IMR-90 (cell line): ENCODE measurements at places on chromosomes 5 and 9. TPM values are rescaled to one million over a fixed set of nuclear protein-coding genes. Genes with fewer than 3 reads are reported as not detected.
A peak's percentile ranks its signal among the peaks of the same experiment; 100 is the strongest.

Gene HSD17B4
- total RNA-seq: 123 and 154 TPM in 2 replicates

- no peaks in the 10 kb centered on the region for H3K27me3 ChIP-seq
- no peak overlapping the region for H3K4me3 ChIP-seq
- no peak for DNase-seq
- no peak overlapping the region for H3K27ac ChIP-seq
- no peaks in the 10 kb centered on the region for H3K4me1 ChIP-seq
Measured at GRCh38 chr5:60340965-60341471, 358.9 kb downstream of the DEPDC1B start.

DNA sequence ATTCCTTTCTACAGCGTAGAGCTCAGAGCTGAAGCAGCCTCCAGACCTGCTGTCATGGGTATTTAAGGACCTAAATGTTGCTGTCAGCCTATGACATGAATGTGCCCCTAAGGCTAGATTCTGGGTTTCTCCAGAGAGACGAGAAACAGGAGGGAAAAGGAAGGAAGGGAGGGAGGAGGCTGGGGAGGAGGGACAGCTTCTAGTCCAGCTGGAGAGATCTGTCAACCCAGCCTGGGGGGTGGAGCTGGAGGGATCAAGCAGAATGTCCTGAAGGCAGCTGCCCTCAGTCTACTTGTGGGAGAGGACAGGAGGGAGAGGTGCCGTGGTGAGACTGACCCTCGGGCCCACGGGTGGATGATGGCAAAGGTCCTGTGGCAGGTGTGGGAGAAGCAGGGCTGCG is 1.1 kb upstream of the DBH start:
- H3K27me3 ChIP-seq: peaks cover 67% of the 10 kb centered on the region
- H3K27ac ChIP-seq: no peak overlapping the region
- no peaks in the 10 kb centered on the region for H3K4me1 ChIP-seq
- no peak for DNase-seq
- no peak overlapping the region for H3K4me3 ChIP-seq

DNA sequence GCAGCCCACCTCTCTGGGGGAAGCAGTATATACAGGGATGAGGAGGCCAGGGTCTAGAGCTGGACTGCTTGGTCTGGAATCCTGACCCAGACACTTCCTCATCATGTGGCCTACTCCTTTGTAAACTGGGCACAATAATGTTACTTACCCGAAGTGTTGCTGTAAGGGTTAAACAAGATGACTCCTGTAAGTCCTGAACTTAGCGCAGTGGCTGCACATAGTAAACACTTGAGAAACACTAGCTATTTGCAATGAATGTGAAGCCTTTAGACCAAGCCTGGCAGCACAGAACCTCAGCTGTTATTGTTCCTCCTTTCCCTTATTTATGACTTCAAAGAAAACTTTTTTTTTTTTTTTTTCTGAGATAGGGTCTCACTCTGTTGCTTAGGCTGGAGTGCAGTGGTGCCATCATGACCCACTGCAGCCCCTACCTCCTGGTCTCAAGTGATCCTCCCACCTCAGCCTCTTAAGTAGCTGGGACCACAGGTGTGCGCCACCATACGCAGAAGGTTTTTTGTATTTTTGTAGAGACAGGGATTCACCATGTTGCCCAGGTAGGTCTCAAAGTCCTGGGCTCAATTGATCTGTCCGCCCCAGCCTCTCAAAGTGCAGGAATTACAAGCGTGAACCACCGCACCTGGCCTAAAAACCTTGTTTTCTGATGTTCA is 96.2 kb upstream of the IL6ST start:
- no peak for DNase-seq
- peaks cover 7% of the 10 kb centered on the region for H3K4me1 ChIP-seq
- no peaks in the 10 kb centered on the region for H3K36me3 ChIP-seq
- H3K27me3 ChIP-seq: no peaks in the 10 kb centered on the region
- H3K27ac ChIP-seq: no peak overlapping the region

DNA sequence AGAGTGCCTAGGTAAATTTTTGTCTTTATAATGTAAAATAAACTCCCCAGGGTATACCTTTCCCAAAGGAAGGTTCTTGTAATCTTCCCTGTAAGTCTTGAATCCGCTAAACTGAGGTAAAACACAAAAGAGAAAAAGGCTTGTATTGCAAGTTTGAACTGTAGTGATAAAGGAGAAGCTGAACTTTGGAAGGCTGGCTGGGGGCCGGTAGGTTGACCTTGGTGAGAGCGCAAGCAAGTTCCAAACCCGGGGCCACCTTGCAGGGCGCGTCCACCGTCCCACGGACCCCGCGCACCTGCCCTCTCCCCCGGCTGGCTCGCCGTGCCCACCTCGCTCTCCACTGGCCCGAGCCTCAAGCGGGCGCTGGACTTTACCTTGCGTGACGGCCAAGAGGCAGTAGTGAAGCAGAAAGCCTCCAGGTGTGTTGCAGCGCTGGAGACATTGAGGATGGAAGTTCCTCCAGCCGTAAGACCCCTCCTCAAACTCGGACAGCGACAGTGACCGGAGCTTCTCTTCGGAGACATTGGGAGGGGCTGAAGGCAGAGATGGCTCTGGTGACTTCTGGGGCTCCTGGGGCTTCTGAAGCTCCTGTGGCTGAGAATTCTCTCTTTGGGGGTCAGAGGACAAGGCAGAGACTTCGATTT is 428 bp downstream of the SLCO4C1 start:
- no peaks in the 10 kb centered on the region for H3K27me3 ChIP-seq
- H3K27ac ChIP-seq: no peak overlapping the region
- no peak overlapping the region for H3K4me3 ChIP-seq
- H3K4me1 ChIP-seq: no peaks in the 10 kb centered on the region
- no peak for DNase-seq

DNA sequence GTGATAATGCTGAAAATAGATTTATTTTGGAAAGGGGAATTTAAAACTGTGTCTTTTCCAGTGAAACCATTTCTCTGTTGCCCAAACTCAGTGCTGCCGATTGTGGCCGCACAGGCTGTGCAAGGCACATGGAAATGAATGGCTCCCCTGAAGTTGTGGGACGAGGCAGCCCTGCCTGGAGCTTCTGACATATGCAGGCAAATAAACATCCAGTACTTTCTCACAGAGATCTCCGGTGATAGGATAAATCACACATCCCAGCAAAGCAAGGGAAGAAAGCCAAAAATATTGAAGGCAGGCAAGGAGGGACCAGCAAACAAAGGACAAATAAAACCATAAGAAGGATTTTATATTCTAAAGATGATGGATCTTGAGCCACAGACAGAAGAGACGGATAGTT is 464.5 kb downstream of the MTRR start:
- H3K36me3 ChIP-seq: no peaks in the 10 kb centered on the region
- DNase-seq: no peak
- peaks cover 4% of the 10 kb centered on the region; the same call in 1 of the 2 replicates for H3K27me3 ChIP-seq
- H3K4me1 ChIP-seq: no peaks in the 10 kb centered on the region

GRCh38 chr9:15670894-15671293 is 118.1 kb downstream of the CCDC171 start:
- H3K27me3 ChIP-seq: no peaks in the 10 kb centered on the region
- no peaks in the 10 kb centered on the region for H3K36me3 ChIP-seq
- H3K4me3 ChIP-seq: no peak overlapping the region
- no peak for DNase-seq
- no peak overlapping the region for H3K27ac ChIP-seq

DNA sequence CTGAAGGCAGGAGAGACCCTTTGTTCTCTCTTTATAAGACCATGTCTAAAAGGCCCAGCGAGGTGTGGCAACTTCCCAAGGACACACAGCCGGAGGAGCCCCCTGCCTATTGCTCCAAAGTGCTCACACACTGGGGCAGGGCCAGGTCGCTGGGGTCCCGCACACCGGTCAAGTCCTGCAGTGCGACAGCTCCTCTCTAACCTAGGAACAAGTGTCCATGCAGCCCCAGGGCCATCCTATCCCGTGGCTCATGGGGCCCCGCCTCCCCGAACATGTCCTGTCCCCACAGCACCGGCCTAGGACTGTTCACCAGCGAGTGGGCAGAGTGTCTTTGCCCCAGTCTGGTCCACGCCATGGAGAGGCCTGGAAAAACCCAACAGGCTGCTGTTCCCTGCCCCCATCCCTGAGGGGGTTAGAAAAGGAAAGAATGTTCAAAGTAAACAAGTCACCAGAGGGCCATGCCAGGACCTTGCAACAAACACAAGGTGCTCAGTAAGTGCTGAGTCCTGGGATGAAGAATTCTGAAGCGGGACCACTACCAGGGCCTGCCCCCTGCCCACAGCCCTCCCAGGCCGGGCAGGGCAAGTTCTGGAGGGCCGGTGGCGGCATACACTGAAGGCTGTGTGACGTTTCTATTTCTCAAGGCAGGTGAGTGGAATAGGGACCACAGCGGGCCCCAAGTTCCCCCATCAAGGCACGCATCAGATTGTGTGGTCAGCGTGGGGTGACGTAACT is 938 bp downstream of the NINJ1 start:
- no peaks in the 10 kb centered on the region for H3K27me3 ChIP-seq
- peak; percentile 94 for DNase-seq
- no peaks in the 10 kb centered on the region for H3K36me3 ChIP-seq
- H3K4me1 ChIP-seq: peaks cover 30% of the 10 kb centered on the region
- peak overlapping the region; percentile 84 for H3K27ac ChIP-seq

DNA sequence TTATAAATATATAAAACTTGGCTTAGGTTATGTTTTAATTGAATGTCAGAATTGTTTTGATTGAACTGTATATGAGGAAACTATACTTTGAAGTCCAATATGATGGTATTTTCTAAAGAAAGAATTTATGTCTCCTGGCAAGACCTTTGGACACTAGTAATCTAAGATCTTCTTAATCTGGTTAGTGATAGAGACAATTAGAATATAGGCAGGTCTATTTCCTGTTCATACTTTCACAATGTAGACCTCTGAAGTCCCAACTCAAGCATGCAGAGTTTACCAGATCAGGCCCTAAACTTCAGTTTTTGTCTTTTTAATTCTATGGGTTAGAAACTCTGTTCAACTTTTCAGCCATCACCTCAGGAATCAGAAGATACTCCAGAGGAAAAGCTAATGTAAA is 6.9 kb upstream of the TMEM161B start:
- peaks cover 5% of the 10 kb centered on the region; the same call in 1 of the 2 replicates for H3K36me3 ChIP-seq
- H3K4me3 ChIP-seq: no peak overlapping the region
- no peak overlapping the region for H3K27ac ChIP-seq

- H3K4me1 ChIP-seq: no peaks in the 10 kb centered on the region
- no peak overlapping the region for H3K27ac ChIP-seq
- H3K4me3 ChIP-seq: no peak overlapping the region
- no peak for DNase-seq
- H3K36me3 ChIP-seq: no peaks in the 10 kb centered on the region
- no peaks in the 10 kb centered on the region for H3K27me3 ChIP-seq
Measured at GRCh38 chr5:146561711-146562110, 45.7 kb upstream of the GPR151 start.

DNA sequence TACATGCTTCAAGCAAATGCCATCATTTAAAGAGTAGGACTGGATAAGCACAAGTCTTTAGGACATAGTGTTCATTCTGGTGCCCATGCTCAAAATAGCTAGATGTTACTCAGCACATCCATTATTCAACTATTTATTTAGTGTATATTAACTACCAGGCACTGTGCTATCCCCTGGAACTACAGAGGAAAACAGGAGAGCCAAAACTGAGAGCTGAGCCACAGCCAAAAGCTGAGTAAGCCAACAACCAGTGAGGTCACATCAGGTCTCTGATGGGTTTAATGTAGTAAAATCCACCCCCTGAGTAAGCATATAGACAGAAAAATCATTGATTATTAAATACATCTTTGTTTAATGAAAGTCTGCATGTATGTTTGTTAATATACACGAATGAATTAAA is 469.3 kb upstream of the DMAC1 start:
- H3K27ac ChIP-seq: no peak overlapping the region
- H3K4me1 ChIP-seq: no peaks in the 10 kb centered on the region
- H3K4me3 ChIP-seq: no peak overlapping the region
- no peak for DNase-seq
- no peaks in the 10 kb centered on the region for H3K36me3 ChIP-seq
